HAP-1 (cell line): ENCODE measurements at places on chromosomes 16 and 17.
A peak's percentile ranks its signal among the peaks of the same experiment; 100 is the strongest.

- no peak for DNase-seq
These were observed 1.2 kb downstream of the GALK1 start for GRCh38 chr17:75763613-75764416.

- DNase-seq: no peak
These were observed 7.4 kb upstream of the COX10 start for GRCh38 chr17:14061666-14062560.

GRCh38 chr17:38738007-38738662, 8.0 kb downstream of the CISD3 start:
- no peak for DNase-seq

GRCh38 chr17:68456339-68457167, 743 bp downstream of the WIPI1 start:
- peak; percentile 54 for DNase-seq

- no peak for DNase-seq
These were observed 21.7 kb downstream of the CENPX start for GRCh38 chr17:82000803-82001570.

- no peak for DNase-seq
These were observed 198.6 kb downstream of the RPTOR start for GRCh38 chr17:80743181-80743771.

GRCh38 chr17:46150216-46150963, 42.8 kb downstream of the KANSL1 start:
- DNase-seq: no peak

DNA sequence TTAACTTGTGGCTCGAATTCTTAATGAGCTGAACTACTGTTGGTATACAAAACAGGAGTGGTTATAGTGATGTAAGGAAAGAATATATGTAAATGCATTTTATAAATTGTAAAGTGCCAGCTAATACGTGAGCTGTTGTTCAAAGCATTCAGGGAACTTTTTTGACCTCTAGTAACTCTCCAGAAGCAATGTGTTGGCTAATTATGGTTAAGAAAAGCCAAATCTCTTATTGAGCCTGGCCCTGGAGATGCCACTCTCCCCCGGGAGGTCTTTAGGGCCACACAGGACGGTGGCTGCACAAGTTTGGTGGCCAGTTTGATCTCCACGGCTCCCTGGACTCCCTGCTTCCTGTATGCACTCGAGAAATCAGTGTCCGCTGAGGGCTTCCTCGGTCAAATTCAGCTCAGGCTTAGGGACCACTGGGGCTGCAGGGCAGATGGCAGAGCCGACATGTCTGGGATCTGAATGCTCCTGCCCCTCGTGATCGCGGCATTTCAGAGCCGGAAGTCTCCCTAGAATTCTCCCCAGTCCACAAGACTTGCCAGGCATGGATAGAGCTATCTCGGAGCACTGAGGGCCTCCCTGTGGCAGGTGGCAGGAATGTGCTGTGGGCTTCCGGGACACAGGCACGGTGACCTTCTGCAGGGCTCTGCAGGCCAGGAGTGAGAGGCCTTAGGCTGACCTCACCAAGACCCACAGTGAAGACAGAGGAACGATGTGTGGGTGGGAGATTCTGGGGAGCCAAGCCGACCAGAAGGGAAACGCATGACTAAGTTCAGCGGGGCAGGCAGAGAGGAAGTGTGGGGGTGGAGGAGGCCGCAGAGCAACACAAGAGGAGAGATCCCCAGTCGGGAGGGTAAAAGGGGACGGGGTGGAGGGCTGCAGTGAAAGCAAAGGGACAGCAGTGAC, 18.6 kb upstream of the PITPNM3 start:
- DNase-seq: no peak

GRCh38 chr16:46739934-46740333, 8.2 kb downstream of the MYLK3 start:
- no peak for DNase-seq

DNA sequence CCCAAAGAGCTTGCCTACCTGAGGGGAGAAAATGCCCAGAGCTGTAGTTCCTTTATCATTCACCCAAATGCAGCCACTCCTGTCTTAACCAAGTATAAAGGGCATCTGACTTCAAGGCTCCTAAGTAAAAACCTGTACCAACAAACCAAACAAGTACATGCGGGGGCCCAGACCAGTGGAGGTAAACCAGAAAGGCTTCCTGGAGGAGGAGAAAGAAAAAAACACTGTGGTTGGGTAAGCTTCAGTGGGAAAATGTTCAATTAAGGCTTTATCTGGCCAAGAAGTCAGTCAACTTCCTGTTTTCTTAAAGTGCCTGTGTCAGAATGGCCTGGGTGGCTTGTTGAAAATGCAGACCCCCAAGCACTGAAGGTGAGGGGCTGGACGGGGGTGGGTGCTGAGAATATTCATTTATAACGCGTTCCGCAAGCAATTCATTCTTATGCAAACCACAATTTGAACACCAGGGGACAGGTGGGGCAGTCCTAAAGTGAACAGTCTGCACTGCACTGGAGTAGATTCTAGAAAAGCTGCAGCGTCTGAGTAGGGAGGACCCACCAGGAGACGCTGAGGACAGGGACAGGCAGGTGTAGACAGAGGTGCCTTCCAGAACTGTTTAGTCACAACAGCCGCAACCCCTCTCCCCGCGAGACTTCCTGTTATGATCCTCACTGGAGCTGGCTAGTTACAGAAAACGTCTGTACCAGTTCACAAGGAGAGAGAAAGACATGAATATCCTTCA, 467.1 kb downstream of the SOX9 start:
- DNase-seq: no peak

DNA sequence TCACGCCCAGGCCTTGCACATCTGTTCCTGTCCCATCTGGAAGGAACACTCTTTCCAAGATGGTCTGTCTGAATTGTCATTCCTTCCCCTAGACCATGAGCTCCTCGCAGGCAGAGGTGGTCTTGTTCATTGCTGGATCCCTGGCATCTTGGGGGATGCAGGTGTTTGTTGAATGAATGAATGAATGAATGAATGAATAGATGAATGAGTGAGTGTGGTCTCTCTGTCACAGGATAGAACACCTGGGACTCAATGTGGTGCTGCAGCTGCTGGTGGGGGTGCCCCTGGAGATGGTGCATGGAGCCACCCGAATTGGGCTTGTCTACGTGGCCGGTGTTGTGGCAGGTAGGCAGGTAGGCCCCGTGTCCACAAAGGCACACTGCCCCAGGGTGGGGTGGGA, 32.2 kb downstream of the RHBDL3 start:
- no peak for DNase-seq

- no peak for DNase-seq
These were observed 35.4 kb downstream of the SYT17 start for GRCh38 chr16:19203374-19203966.

DNA sequence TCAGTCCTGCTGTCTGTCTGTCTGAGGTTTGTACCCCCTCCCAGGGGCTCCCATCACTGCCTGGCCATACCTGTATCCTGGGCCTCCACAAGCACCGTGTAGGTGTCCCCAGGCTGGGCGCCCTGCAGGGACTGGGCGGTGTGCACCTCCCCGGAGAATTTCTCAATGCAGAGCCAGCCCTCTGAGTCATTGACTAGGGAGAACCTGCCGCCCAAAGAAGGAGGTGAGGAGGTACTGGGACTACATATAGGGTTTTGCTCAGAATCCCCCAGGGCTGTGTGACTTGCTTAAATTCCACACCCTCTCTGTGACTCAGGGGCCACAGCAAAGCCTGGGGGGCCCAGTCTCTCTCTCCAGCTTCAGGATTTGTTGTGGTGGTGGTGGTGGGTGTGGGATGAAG, 7.6 kb downstream of the CDH16 start:
- DNase-seq: no peak

- no peak for DNase-seq
These were observed 271.3 kb upstream of the CPHXL start for GRCh38 chr16:75997606-75998005.

DNA sequence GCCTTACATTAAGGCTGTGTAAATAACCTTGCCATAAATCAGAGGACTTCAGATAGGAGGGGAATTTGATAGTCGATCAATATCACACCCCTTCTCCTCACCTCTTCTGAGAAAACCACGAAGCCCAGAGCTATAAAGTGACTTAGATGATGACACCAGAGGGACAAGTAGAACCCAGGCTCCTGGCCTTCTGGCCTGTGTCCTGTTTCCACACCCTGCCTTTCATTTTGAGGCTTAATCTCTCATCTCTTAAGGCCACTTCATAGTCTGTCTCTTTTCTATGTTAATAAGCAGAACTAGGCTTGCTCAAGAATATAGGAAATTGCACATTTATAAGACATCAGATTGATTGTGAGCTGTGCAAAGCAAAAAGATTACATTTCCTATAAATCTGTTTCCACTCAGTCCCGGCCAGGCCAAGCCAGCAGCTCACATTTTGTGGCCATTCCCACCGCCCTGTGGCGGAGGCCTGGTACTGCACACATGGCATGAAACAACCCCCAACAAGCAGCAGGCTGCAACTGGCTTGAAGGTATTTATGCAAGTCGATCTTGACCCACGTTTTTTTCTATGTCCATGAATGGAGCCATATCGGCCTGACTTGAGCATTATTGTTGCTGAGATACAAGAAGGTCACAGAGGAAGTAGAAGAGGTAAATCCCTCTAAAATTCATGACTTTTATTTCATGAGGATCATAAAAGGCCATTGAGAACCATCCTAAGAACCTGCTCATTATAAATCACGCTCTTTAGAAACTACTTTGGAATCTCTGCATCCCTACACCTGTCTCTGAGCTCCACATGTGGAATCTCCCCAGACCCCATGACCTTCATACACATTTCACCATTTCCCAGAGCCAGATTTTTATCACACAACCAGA, 93.7 kb downstream of the PMP22 start:
- DNase-seq: peak; percentile 38

GRCh38 chr17:16873174-16874035, 98.5 kb downstream of the TNFRSF13B start:
- peak; percentile 16 for DNase-seq

DNA sequence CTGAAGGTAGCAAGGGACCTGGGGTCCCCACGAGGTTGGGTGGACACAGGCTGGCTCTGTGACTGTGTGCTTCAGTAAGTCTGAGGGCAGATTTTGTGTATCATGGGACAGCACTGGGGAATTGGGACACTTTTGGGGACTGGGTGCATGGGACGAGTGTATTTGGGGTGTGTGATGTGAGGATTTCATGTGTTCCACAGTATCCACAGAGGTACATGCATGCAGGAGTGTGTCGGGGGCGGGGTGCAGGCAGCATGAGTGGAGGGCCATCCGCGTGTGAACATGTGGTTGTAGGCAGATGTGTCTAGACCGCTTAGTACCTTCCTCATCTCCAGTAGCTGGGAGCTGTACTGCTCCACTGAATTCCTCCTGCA, 1.1 kb upstream of the DLX3 start:
- no peak for DNase-seq

GRCh38 chr17:4588391-4588790, 4.1 kb downstream of the SMTNL2 start:
- DNase-seq: no peak

DNA sequence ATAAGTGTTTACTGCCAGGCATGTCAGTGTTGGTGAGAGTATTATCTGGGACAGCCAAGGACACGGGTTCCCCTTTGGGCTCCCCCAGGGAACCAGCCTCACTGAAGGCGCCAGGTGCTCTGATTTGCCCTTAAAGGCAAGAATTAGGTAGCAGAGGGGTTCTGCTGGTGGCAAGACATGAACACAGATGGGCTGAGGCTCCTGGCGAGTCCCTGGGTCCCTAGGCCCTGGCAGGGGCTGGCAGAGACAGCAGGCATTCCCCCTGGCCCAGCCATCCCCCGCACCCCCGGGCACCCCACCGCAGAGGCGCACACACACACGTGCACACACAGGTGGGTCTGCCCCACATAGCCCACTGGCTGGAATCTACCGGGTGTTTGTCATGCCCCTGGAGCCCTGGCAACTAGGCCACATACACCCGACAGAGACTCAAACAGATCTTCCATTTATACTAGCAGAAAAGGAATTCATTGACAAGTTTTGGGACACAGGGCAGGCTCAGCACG, 153.3 kb downstream of the C16orf78 start:
- no peak for DNase-seq

GRCh38 chr17:39622380-39623006, 4.3 kb upstream of the PPP1R1B start:
- no peak for DNase-seq

- DNase-seq: no peak
These were observed 32.0 kb upstream of the ABCA5 start for GRCh38 chr17:69358688-69359596.

DNA sequence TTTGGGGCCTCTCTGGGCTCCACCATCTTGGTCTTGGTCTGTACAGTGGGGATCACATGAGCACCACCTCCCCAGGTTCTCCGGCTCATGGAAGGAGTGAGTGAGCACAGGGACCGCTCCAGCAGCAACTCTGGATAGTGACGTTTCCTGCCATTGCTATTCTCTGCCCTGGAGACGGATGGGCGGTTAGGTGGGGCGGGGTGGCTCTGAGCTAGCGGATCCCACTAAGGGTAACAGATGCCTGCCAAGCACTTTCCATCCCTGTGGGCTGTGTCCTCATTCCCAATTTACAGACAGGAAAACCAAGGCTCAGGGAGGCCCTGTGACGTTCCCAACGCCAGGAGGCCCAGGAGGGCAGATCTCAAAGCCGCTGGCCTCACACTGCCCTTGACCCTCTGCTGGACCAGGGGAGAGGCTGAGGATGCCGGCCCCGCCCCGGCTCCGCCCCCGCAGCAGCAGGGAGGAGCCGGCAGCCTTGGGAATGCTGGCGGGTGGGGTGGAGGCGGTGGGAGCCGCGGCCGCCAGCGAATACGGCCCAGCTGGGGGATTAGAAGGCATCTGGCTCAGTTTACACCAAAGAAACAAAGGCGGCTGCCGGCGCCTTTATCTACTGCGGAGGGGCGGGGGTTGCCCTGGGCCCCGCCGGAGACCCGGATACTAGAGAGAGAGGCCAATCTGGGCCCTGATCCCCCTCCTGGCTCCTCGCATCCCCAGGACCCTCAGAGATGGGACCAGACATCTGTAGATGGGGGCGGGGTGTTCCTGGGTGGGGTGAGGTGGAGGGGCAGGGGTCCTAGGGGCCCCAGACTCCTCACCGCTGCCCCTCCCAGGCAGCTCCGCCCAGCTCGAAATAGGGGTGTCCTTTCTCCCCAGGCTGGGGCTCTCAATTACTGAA, 122.3 kb upstream of the CIBAR2 start:
- peak; percentile 85 for DNase-seq

DNA sequence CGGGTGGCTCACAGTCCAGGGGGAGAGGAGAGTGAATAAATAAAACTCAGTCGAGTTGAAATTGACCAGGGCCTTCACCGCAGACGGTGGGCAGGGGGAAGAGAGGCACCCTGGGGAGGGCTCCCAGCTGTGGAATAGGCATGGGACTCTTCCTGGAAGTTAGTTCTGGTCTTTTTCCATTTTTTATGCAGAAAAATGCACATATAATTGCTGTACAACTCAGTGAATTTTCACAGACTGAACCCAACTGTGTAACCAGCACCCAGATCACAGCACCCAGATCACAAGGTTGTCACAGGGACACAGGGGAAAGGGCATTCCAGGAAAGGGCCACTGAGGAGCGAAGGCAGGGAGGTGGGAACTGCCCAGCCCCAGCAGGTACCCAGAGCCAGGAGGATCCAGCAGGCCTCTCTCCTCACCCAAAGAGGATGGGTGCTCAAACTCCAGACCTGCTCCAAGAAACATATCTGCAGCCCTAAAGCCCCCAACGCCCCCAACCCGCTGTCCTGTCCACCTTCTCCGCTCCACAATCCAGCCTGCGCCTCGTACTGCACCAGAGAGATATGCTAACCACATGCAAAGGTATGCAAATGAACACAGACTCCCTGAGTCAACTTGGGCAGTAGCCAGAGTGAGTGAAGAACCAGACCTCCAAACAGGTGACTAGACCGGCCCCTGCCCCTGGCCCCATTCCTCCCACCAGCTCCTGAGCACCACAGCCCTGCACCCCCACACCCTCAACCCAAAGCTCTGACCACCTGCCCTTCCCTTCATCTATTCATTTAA, 29.1 kb upstream of the EIF1 start:
- no peak for DNase-seq

- no peak for DNase-seq
These were observed 28.5 kb upstream of the TBX2 start for GRCh38 chr17:61371179-61371578.
